ENCODE measurements at places on chromosomes 7 and 10. TPM values are rescaled to one million over a fixed set of nuclear protein-coding genes. Genes with fewer than 3 reads are reported as not detected.

TFR2 gene
- total RNA-seq, result 2.4 TPM

RHOBTB1 gene
- 6.4 TPM for total RNA-seq

NOLC1 gene
- total RNA-seq, result 170 TPM

WDR86 gene
- 0.38 TPM for total RNA-seq

RADIL gene
- 2.8 TPM for total RNA-seq

CALCR gene
- not detected for total RNA-seq

HOXA9 gene
- 0.63 TPM for total RNA-seq

SPDYE11 gene
- not detected for total RNA-seq

SYT15 gene
- total RNA-seq, result 2.7 TPM

ADAM22 gene
- 0.38 TPM for total RNA-seq

ACSL5 gene
- total RNA-seq, result 0.12 TPM

FOXP2 gene
- not detected for total RNA-seq

MYO1G gene
- total RNA-seq, result 0.14 TPM
